ENCODE measurements at places on chromosomes 2 and 18.

GRCh38 chr2:120541553-120541932, 194.1 kb upstream of the GLI2 start:
- DNase-seq = no peak

DNA sequence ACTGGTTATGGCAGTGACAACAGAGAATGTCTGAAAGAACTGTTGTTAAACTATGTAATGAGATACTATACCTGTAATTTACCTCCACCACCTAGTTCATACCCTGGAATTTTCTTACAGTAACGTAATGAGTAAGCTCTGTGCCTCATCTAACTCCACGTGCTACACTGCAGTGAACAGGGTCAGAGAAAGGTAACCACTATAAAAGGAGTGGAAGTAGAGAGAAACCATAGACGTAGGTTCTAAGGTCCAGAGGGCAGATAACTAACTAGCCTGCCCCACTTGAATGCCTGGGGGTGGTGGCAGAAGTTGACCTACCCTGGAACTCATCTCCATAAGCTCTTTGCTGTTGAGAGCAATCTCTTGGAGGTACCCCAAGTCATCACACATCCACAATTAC, 32.0 kb upstream of the B4GALT6 start:
- DNase-seq = no peak

DNA sequence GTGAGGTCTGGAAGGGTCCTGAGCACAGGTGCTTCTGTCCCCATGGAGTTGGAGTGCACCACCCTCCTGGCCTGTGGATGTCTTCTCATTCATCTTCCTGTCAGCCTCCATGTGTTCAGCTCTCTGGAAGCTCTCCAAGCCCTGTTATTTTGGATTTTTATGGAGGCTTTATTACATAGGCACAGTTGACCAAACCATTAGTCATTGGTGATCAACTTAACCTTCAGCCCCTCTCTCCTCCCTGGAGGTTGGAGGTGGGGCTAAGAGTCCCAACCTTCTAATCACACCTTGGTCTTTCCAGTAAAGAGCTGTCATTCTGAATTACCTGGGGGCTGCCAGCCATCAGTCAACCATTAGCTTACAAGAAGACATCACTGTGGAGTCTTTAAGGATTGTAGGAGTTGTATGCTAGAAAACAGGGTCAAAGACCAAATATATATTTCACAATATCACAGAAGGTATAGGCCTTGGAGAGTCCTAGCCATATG, 7.5 kb upstream of the MCFD2 start:
- no peak for DNase-seq

DNA sequence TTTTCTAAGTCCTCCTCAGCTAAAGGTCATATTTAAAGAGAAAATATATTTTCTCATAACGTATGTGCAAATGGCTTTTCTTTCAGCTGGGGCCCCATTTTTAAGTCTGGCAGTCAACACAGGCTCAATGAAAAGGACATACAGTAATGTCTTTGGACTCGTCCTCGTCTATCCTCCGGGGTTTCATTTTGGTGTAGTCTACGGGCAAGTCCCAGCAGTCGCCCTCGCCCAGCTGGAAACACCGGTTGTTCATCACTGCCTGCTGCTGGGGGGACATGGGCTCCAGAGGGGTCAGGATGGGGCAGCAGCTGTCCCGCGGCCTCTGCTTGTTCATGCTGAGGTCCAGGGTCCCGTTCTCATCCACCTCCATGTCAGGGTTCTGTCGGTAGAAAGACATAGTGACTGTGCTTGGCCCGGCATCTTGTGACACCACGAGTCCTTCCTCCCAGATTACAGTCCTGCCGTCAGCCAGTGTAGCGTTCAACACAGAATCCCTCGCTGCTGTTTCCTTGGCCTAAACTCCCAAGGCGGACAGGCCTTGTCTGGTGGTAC, 144.9 kb upstream of the PXDN start:
- no peak for DNase-seq

All from fibroblast of villous mesenchyme (primary cell).